ENCODE measurements at places on chromosomes 16 and 17.

GRCh38 chr16:89426736-89427530 lies 63.4 kb downstream of the ANKRD11 start:
- DNase-seq = no peak

- no peak for DNase-seq
Observed at GRCh38 chr17:39929646-39930407, 2.3 kb downstream of the LRRC3C start.

DNA sequence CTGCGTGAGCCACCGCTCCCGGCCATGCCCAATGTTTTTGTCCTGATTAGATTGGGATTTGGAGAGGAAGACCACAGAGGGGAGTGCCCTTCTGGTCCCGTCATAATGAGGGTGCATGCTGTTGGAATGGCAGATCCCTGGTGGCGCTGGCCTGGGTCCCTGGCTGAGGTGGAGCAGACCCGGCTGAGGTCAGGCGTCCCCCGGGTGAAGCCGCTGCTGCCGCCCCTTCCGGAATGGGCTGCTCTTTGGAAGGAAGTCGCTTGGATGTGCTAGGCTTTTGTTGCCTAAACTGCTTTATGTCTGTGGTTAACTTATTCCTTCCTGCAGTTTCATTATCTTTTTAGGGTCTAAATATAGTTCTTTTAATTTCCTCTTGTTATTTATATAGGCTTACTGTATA lies 120.3 kb upstream of the CHMP6 start:
- DNase-seq = no peak

GRCh38 chr17:79612468-79613194 lies 1.8 kb upstream of the RBFOX3 start:
- DNase-seq = peak; percentile 2

- no peak for DNase-seq
Observed at GRCh38 chr16:21263640-21264570, 14.2 kb downstream of the CRYM start.

GRCh38 chr17:4800462-4801196 lies 1.5 kb downstream of the C17orf114 start:
- no peak for DNase-seq

GRCh38 chr17:218432-219110 lies 37.1 kb upstream of the DOC2B start:
- no peak for DNase-seq
